Caco-2 (cell line): ENCODE measurements at places on chromosomes 12 and 14.

- DNase-seq: no peak
Observed at GRCh38 chr14:20645481-20645880, 4.0 kb upstream of the OR6S1 start.

GRCh38 chr12:126210448-126210847 is 1145.2 kb downstream of the AACS start:
- DNase-seq: no peak

GRCh38 chr12:111570084-111570961 is 28.8 kb downstream of the ATXN2 start:
- DNase-seq: peak; percentile 57

DNA sequence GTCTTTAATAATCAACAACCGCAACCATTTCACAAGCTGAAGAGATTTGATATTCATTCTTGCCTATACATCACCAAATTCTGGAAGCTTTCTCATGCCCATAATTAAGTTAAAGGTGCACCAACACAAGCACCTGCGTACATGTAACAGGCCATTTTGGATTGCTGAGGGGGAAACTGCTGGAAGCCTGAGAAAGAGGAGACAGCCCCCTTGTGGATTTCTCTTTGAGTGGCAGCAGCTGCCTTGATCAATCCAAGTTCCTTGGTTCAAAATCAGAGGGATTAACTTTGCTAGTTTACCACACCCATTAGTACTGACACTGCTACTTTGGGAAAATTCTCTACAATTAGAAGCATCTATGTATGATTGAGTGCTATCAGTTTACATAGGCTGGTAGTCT is 321.1 kb downstream of the NOVA1 start:
- DNase-seq: no peak

GRCh38 chr12:123478762-123479161 is 20.8 kb downstream of the SNRNP35 start:
- DNase-seq: no peak

DNA sequence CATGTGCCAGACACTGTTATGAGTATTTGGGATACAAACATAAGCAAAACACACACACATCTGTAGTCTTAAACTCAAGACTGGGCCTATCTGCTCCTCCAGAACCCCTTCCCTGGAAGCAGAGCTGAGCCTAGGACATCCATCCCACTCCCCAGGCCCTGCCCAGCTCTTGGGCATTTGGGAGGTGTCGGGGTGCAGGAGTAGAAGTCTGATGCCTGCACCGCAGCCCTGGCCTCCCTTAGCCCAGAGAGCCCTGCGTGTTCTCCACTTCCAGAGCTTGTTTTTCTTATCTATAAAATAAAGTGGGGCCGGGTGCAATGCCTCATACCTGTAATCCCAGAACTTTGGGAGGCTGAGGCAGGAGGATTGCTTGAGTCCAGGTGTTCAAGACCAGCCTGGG is 11.7 kb downstream of the HSP90AA1 start:
- DNase-seq: no peak

GRCh38 chr14:75147423-75148071 is 20.7 kb upstream of the NEK9 start:
- peak; percentile 59 for DNase-seq

GRCh38 chr12:90170740-90171139 is 462.1 kb upstream of the ATP2B1 start:
- DNase-seq: no peak

DNA sequence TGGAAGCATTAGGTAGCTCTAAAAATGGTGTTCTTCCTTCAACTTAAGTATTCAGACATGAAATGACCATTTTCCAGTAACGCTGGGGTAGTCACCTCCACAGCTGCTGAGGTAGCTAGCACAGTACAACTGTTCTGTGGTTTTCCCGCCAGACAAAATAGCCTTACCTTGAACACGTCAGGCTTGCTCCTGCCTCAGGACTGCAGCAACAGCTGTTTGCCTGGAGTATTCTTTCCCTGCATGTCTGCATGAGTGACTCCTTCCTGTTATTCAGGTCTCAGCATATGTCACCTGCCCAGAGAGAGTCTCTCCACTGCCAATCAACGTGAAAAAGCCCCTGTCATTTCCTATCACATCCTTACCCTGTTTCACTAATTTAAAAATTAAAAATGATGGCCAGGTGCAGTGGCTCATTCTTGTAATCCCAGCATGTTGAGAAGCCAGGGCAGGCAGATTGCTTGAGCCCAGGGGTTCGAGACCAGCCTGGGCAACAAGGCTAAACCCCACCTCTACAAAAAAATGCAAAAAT is 37.9 kb downstream of the WDR89 start:
- DNase-seq: no peak

DNA sequence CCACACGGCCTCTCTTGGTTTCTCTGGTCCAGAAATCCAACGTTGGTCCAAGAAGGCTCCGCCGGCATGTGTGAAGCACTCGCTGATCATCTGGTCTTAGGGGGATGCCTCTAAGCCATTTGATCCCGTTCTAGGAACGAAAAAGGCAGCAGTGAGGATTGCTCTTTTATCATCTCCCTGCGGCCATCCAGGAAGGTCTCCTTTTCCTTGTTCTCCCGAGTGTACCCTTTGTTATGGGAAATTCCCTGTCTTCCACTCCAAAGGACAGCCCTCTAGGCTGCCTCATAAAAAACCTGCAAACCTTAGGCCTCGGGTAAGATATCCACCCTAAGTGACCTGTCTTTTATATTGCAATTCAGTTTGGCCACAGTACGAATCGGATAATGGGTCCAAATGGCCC is 85.8 kb downstream of the TMTC3 start:
- no peak for DNase-seq

DNA sequence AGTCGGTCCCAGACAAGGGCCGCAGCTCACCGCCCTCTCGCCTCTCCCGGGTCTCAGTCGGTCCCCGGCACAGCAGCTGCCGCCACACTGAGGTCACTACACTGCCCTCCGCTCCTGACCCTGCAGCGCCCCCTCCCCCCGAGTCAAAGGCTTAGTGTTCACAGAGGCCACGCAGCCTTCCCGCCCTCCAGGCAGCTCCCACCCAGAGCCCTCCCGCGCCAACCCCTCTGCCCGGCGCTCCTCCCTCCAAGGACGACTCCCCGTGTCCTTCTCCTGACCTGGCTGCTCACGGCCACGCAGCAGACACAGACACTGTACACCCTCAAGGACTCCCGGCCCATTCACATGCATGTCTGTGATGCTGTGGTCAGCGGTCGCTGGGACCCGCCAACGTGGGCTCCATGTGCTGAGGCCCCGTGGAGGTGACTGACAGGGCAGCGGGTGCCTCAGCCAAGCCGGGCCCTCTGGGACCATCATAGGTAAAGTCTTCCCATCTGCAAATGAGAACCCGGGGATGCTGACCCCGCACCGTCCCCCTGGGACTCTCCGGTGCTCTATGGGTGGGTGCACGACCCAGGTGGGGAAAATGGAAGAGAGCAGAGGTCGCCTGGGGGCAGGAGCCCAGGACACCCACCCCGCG is 16.3 kb upstream of the GALNT9 start:
- DNase-seq: no peak

GRCh38 chr12:72148709-72149108 is 123.5 kb upstream of the TRHDE start:
- no peak for DNase-seq

DNA sequence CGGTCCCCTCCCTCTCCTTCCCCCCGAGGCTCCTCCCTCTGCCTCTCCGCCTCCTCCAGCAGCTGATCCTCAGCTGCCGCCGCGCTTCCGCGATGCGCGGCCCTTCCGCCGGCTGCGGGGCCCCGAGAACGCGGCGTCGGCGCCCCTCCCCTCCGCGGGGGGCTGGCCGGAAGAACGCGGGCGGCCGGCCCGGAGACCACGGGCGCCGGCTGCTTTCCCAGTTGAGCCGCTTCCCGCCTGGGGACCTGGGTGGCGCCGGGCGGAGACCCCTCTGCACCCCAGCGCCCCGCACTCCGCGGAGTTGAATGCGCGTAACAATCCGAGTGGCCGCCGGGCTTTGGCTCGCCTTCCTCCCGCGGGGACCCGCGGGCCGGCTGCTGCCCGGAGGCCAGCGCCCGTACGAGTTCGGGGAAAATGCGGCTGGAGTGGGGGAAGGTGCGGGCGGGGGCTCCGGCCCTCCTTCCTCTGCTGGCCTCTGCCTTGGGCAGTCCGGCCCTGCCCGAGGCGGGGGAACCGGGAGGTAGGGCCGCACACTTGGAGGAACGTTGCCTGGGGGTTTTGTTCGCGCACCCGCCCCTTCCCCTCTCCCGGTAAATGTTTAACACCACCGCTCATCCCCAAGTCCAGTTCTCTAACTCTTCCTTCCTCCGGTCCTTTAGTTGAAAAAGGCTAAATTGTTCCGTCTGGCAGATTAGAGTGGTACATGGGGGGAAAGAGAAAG is 393 bp upstream of the DCAF5 start:
- peak; percentile 93 for DNase-seq

- no peak for DNase-seq
Observed at GRCh38 chr12:6114476-6114870, 10.0 kb downstream of the VWF start.

DNA sequence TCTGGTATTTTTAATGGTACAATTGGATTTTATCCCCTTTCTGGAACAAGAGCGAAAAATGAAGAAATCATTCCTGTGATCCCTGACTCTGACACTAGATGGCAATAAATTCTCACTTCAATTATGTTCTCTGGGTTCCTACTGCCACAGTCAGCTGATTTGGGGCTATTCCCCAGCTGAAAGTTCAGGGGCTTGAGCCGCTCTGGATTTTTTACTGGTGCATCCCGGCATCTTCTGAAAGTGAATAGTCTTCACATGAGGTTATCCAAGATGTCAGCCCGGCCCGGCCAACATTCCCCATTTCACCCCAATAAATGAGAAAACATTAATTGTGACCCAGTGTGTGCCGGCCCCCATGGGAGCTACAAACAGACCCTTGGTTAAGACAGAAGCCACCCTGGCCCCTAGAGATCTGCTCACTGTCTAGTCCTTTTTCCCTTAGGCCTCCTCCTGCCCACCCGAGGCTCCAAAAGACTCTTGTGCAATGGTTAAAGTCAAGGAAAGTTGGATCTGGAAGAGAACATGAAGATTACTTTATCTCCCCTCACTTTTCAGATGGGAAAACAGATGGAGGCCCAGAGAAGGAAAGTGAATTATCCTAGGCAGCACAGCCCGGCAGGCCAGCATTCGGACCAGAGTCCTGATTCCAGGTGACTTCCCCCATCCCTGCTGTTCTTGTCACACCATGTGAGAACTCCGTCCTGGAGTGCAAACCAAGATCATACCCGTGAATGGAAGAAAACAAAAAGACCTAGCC is 20.8 kb downstream of the CKAP4 start:
- no peak for DNase-seq

- peak; percentile 84 for DNase-seq
Observed at GRCh38 chr12:57904848-57905811, 36.2 kb upstream of the ATP23 start.

GRCh38 chr14:40371011-40371410 is 938.8 kb upstream of the FBXO33 start:
- no peak for DNase-seq

DNA sequence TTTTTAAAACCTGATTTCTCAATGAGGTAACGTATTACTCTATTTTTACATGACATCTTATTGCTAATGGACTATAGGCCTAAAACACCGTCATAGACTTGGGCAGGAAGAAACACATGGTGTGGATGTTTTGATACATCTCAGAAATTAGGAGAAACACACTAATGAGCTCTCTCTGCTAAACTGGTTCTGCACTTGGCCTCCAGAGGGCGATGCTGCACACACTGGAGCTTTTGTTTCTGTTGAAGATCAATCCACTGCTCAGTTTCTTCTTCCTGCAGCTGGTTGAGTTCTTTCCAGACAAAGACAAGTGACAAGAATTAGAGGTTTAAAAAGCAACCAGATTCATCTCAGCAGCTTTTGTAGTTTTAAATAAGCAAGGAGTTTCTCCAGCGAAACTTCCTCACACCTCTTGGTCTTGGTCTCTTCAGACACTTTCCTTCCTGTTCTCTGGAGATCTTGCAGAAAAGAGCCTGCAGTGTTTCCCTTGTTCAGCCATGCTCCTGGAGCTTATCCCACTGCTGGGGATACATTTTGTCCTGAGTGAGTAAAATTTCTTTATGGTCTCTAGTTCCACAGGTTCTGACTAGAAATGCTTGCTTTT is 178.5 kb upstream of the OR4E1 start:
- DNase-seq: peak; percentile 55

- DNase-seq: no peak
Observed at GRCh38 chr12:95742586-95742985, 48.0 kb downstream of the NTN4 start.

- no peak for DNase-seq
Observed at GRCh38 chr14:99937475-99938244, 127.6 kb upstream of the EVL start.

DNA sequence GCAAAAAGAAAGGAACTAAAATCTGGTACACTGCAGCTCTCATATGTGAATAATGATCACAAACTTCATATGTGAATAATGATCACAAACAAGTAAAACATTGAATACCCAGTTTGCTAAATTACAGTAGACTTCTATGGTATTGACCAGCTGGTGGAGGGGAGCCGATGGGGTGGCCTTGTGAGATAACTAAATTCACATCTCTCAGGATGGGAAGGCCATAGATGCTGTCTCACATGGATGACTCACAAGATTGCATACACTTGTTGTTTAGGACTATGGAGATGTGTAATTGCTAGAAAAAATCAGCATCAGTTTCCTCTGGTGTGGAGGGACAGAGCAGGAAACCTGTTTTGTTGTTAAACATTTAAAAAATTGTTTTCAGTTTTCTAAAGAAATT is 49.2 kb downstream of the ACACB start:
- no peak for DNase-seq
